ENCODE measurements at places on chromosomes 16 and 17.

DNA sequence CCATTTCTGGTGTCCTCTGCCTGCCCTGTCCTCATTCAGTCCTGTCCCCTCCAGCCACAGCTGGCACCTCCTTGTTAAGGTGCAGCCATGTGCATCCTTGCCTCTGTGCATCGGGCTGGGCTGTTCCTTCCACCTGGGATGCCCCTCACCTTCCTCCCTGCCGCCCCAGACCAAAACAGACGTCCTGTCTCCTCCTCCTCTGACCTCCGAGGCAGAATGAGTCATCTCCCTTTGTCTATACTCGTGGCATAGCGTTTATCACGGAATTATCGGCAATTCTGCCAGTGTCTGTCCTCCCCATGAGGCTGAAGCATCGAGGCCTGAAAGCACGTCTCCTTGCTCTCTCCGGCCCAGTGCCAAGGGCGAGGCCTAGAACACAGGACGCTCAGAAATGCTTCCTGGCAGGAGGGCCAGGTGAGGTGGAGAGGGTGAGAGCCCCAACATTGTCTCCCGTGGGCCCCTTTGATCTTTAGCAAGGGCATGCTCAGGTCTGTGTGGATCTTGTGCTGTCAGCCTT lies 4.6 kb downstream of the RAI1 start:
- no peak for DNase-seq

- DNase-seq, result no peak
Observed at GRCh38 chr16:997440-998051, 16.0 kb downstream of the SOX8 start.

DNA sequence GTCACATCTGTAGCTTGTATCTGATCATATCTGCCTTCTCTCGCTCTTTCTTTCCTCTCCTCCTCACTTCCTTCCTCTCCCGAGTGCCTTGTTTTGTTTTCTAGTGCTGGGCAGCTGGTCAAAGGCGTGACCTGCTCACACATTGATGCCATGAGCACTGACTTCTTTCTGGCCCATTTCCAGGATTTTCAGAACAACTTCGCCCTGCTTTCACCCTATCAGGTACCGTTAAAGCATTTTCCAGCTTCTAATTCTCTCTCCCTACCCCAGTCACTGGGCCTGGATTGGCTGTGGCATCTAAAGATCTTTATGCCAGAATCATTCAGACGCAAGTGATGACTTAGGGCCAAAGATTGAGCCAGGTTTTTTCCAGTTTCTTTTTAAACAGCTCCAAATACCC lies 55.5 kb downstream of the OTOA start:
- no peak for DNase-seq

DNA sequence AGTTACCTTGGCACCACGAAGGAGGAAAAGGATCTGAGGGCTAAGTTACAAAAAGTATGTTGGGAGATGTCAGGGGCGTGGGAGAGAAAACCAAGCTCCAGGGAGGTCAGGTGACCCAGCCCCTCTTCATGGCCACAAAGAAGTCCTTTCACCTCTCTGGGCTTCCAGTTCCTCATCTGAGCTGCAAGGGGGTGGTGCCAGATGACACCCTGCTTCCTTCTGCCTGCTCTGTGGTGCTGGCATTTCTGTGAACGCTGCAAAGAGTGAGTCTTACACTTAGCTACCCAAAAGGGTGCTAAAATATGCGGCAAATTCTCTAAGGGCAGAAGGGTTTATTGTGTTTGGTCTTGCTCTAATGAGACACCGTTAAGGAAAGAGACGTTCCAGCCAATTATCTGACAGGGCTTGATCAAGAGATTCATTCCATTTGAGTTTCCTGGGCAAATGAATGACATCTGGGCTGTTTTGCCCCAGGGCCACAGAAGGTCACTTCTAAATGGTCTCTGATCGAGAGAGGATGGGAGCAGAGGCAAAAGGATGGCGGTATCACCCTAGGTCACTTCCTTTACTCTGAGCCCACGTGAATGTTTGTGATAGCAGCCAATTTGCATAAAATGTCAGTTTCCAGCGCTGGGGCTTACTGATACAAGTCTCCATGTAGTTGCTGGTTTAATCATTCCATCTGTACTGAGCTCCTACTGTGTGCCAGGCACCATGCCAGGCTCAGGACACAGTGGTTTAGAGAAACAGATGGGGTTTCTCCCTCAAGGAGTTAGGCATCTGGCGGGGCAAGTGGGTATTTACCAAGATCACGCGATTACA lies 210.2 kb downstream of the KATNIP start:
- DNase-seq, result no peak

DNA sequence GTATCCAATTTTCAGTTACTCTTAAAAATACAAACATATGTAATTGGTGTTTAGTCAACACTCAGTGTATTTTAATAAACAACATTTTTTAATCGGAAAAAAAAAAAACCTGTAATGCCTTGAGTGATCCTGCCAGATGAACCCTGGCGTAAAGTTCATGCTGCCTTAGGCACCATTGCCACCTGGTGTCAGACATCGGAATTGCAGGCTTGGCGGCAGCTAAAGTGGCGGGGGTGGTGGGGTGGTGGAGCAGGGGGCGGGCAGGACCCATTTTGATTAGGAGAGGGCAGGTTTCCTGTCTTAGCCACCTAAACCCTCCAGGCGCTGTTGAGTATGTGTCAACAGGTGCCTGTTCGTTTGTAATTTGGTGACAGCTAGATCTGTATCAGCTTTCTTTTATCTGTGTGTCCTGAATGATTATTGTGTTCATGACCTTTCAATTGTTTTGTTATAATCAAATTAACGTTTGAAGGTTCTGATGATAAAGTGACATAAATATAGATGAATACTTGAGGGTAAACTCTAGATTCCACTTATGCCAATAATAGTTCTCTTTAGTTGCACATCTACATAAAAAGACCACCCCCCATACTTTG lies 588.7 kb downstream of the CDH13 start:
- DNase-seq, result peak; percentile 16

- no peak for DNase-seq
Observed at GRCh38 chr17:43015579-43015978, 6.6 kb downstream of the VAT1 start.

DNA sequence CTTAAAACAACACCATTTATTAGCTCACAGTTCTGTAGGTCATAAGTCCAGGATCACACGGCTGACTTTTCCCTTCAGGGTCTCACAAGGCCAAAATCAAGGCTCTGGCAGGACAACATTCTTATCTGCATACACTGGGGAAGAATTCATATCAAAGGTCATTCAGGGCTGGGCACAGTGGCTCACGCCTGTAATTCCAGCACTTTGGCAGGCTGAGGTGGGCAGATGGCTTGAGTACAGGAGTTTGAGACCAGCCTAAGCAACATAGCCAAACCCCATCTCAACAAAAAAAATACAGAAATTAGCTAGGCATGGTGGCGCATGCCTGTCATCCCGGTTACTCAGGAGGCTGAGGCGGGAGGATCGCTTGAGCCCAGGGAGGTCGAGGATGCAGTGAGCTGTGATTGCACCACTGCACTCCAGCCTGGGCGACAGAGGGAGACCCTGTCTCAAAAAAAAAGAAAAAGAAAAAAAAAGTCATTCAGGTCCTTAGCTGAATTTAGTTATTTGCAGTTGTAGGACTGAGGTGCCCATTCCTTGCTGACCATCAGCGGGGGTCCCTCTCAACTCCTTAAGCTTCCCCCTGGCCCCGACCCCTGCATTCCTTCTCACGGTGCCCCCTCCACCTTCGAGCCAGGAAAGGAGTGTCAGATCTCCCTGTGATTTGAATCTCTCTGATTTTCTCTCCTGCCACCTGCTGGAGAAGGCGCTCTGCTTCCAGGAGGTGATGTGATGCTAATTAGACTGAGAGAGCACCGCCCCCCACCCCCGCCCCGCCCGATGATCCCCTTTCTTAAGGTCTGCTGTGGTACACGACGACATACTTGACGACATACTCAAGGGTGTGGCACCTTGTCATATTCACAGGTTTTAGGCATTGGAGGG lies 91.8 kb upstream of the CLEC18A start:
- DNase-seq, result peak; percentile 3

All from stimulated activated naive B cell treated with anti-CD40 and anti-IgM and Interleukin-4, amounts not matched to agents 10 μg/mL and 1 μg/mL and 100 μg/mL, for 72 hours (primary cell).